ENCODE measurements at places on chromosomes 1 and 21. TPM values are rescaled to one million over a fixed set of nuclear protein-coding genes. Genes with fewer than 3 reads are reported as not detected.

DNA sequence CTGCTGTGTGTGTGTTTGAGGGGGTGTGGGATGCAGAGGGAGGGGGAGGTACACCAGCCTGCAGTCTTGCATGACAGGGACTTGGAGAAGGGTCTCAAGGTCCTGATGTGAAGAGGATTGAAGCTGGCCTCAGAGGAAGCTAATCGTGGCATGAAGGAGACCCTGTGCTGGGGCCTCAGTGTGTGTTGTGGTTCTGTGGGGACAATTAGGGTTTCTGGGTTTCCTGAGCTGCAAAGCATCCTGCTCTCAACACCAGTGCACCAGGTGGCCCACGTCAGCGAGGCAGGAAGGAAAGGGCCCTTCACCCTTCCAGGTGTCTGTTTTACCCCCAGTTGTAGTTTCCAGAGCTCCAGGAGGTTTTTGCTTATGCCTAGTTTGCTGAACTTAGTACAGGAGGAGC is 52.8 kb downstream of the TENT5C start:
- DNase-seq = peak; percentile 68
- no peak overlapping the region for H3K27ac ChIP-seq
- no peaks in the 10 kb centered on the region for H3K36me3 ChIP-seq
- peaks cover 95% of the 10 kb centered on the region for H3K4me1 ChIP-seq

DNA sequence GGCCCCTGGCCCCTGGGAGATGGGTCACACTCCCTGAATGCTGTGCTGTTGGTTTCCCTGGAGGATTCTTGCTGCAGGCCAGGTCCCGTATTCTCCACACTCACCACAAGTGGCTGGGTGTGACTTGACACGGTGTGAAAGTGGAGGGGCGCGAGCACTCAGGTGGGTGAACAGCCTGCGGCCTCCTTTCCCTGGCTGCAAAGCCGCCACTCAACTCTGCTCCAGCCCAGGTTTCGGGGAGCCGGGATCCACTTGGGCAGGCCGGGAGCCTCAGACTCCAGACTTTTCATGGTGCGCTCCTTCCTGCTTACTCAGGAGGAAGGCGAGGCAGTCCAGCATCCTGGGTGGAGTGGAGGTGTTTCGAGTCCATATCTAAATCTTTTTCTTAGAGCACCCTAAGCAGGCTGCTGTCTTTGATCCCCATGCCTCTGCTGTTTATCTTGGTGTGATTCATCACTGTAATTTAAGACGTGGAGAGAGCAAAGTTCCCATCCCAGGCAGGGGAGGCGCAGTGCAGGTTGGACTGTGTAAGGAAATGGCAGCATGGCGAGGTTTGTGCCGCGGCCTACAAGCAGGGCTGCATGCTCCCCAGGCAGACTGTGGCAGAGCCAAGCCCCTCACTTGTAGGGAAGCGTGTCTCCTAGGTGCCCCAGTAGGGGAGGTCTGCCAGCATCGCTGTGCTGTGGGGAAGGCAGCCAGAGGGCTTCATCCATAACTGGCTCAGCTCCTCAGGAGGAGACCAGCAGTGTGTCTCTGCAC is 29.6 kb downstream of the VANGL1 start:
- no peaks in the 10 kb centered on the region for H3K36me3 ChIP-seq
- no peaks in the 10 kb centered on the region for H3K27me3 ChIP-seq
- no peak overlapping the region for H3K27ac ChIP-seq
- H3K4me3 ChIP-seq = no peak overlapping the region
- no peak for DNase-seq
- H3K4me1 ChIP-seq = no peaks in the 10 kb centered on the region

DNA sequence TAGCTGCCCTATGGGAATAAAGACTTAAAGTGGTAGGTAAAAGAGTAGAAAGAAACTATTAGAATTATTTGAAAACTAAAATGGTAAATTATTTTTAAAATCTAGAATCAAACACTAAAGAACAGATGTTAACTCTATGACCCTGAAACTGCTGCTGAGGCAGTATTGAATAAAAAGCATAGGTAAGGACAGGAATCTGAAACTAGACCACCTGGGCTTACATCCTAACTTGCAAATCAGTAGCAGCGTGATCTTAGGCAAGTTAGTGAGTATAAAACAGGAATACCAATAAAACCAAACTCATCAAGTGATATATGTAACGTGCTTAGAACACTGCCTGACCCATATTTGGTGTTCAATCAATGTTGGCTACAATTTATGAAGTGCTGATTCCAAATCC is 257.9 kb downstream of the VAV3 start:
- H3K4me3 ChIP-seq = no peak overlapping the region
- no peaks in the 10 kb centered on the region for H3K36me3 ChIP-seq
- H3K27ac ChIP-seq = no peak overlapping the region
- no peaks in the 10 kb centered on the region for H3K27me3 ChIP-seq

DNA sequence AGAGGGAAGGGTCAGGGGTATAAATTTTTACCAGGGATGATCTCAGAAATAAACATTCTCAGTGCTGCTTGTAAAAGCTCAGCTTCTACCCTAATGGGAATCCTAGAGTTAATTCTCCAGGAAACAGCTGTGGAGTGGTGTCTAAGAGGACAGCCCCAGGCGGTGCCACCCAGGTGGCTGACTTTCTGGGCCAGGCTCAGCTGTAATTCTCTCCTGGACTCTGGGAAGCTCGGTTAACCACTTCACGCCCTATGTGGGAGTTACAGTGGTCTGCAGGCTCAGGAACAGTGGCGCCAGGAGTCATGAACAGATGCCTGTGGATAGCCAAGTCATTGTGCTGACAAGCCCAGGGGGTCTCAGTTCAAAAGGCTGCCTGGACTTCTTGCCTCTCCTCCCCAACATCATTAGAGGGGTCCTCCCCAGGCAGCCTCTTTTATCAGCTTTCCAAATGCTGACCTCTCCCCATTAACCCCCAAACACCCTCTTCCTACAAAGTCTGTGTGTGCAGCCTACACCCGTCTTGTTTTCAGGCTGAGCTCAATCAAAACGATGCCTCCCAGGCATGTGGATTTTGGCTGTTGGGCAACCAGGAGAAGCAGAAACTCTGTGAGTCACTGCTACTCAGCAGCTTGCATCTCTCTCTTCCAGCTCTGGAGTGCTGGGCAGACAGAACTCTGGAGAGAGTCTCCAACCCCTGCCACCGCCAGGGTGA is 1.2 kb downstream of the HHIPL2 start:
- H3K36me3 ChIP-seq = no peaks in the 10 kb centered on the region
- H3K27ac ChIP-seq = no peak overlapping the region
- peaks cover 6% of the 10 kb centered on the region for H3K27me3 ChIP-seq
- no peak overlapping the region for H3K4me3 ChIP-seq
- DNase-seq = no peak

DNA sequence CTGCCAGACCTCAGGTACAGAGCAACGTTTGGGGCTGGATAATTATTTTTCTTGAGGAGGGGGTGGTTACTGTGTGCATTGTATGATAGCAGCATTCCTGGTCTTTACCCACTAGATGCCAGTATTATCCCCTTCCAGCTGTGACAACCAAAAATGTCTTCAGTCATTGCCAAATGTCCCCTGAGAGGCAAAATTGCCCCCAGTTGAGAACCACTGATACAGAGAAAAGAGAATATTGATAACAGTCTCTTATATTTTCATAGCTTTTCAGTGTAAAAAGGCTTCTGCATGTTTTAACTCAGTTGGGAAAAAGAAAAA is 51.8 kb upstream of the SYT14 start:
- no peaks in the 10 kb centered on the region for H3K27me3 ChIP-seq
- H3K27ac ChIP-seq = no peak overlapping the region
- H3K36me3 ChIP-seq = no peaks in the 10 kb centered on the region
- H3K4me3 ChIP-seq = no peak overlapping the region
- no peak for DNase-seq

- DNase-seq = no peak
- peaks cover 69% of the 10 kb centered on the region for H3K4me1 ChIP-seq
- H3K27me3 ChIP-seq = no peaks in the 10 kb centered on the region
Observed at GRCh38 chr1:110785612-110786011, 87.3 kb upstream of the CD53 start.

DNA sequence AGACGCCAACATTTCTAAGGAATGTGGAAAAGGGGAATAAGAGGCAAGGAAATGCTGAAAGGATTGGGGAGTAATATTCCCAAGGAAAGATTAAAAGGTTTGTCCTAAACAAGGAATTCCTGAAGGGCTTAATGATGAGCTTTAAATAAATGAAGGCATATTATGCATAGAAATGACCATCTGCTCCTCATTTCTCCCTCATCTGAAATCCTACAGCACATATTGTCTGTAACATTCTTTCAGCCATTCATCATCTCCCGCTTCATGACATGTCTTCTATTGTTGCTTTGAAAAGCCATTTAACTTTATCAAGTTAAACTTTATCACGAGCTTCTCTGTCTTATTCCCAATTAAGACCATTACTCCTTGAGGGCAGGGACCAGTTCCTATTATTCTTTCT is 608.7 kb upstream of the PLXNA2 start:
- H3K27ac ChIP-seq = no peak overlapping the region
- H3K4me1 ChIP-seq = no peaks in the 10 kb centered on the region
- no peaks in the 10 kb centered on the region for H3K27me3 ChIP-seq
- no peak for DNase-seq
- H3K4me3 ChIP-seq = no peak overlapping the region
- no peaks in the 10 kb centered on the region for H3K36me3 ChIP-seq

- no peaks in the 10 kb centered on the region for H3K27me3 ChIP-seq
- no peaks in the 10 kb centered on the region for H3K36me3 ChIP-seq
- H3K4me1 ChIP-seq = no peaks in the 10 kb centered on the region
- no peak overlapping the region for H3K27ac ChIP-seq
- no peak for DNase-seq
Observed at GRCh38 chr1:171128463-171128862, 37.8 kb downstream of the FMO3 start.

GRCh38 chr1:26788836-26789611 is 1.3 kb downstream of the PIGV start:
- H3K4me1 ChIP-seq = peaks cover 67% of the 10 kb centered on the region
- H3K27ac ChIP-seq = peak overlapping the region; percentile 88
- peak overlapping the region; percentile 92 for H3K4me3 ChIP-seq
- peak; percentile 87 for DNase-seq

DNA sequence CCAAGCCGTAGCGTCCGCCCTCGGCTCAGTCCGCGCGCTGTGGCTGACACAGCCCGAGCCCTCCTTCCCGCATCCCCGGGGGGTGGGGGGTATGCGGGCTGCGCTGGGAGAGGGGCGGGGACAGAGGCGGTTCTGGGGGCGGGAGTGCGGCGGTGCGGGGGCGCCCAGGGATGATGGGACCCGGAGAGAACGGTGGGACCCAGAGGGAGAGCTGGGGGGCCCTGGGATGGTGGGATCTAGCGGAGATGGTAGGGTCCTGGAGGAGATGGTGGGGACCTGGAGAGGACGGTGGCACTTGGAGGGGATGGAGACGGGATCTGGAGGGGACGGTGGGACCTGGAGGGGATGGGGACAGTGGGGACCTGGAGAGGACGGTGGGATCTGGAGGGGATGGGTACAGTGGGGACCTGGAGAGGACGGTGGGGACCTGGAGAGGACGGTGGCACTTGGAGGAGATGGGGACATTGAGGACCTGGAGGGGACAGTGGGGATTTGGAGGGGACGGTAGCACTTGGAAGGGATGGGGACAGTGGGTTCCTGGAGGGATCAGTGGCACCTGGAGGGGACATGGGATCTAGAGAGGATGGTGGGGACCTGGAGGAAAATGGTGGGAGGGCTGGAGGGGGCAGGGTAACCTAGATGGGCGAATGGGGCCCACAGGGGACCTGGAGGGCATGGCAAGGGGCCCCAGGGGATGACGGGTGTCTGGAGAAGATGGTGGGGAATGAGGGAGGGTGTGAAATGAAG is 477 bp downstream of the SNAP47 start:
- no peak for DNase-seq
- H3K27me3 ChIP-seq = no peaks in the 10 kb centered on the region

- H3K36me3 ChIP-seq = no peaks in the 10 kb centered on the region
- H3K27ac ChIP-seq = no peak overlapping the region
- no peaks in the 10 kb centered on the region for H3K27me3 ChIP-seq
- H3K4me1 ChIP-seq = no peaks in the 10 kb centered on the region
Observed at GRCh38 chr1:183379951-183380350, 38.2 kb downstream of the NMNAT2 start.

- H3K27me3 ChIP-seq = peaks cover 4% of the 10 kb centered on the region
- H3K36me3 ChIP-seq = no peaks in the 10 kb centered on the region
- no peak overlapping the region for H3K4me3 ChIP-seq
- H3K4me1 ChIP-seq = no peaks in the 10 kb centered on the region
- DNase-seq = no peak
- no peak overlapping the region for H3K27ac ChIP-seq
Observed at GRCh38 chr1:219813294-219813693, 115.1 kb downstream of the SLC30A10 start.

DNA sequence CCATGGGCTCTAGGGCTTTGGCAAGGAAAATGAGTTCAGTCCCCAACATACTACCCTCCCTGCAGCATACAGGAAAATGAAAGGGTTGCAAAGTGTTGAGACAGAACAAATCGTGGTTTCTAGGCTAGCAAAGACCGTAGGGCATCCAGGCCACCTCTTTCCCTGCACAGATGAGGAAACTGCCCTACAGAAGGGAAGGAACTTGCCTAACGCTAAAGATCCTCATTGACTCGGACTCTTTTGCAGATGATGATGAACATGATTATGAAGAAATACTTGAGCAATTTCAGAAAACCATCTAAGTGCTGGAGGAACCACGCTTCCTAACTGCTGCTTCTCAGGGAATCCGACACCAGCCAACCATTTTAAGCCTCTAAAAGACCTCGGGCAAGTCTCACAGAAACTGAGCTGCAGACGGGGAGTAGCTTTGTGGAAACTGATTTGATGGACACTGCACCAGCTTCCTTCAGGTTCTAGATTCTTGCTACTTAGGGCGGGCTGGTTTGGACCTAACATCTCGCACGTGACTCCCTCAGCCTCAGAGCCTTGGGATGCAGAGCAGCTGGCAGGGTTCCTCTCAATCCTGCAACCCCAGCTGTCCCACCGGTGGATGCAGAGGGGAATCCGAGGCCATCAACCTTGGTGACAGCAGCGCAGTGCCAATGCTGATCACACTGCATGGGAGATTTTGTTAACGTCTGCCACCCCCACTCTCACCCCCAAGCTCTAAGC is 13.4 kb downstream of the THEMIS2 start:
- H3K27me3 ChIP-seq = no peaks in the 10 kb centered on the region
- H3K4me1 ChIP-seq = peaks cover 60% of the 10 kb centered on the region
- no peak overlapping the region for H3K4me3 ChIP-seq
- H3K36me3 ChIP-seq = peaks cover 16% of the 10 kb centered on the region
- peak overlapping the region; percentile 42 for H3K27ac ChIP-seq

GRCh38 chr1:248779350-248779749 is 23.8 kb upstream of the LYPD8 start:
- H3K4me3 ChIP-seq = no peak overlapping the region
- H3K36me3 ChIP-seq = no peaks in the 10 kb centered on the region
- no peaks in the 10 kb centered on the region for H3K4me1 ChIP-seq
- H3K27ac ChIP-seq = no peak overlapping the region
- DNase-seq = no peak

DNA sequence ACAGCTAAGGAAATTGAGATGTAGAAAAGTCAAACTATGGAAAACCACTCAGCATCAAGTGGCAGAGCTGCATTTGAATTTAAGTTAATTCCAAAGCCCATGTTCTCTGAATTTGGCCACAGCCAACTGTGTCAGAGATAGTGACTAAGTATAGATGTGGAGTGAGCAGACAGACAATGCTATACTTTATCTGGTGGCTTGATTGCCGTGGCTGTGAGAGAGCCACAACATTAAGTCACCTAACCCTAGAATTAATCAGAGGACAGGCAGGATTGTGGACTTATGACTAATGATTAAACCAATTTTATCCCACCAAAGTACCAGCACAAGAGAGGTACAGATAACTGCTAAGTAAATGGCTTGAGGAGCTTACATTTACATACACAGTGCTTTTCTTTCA is 209.8 kb downstream of the TPR start:
- DNase-seq = no peak
- no peaks in the 10 kb centered on the region for H3K36me3 ChIP-seq
- H3K4me3 ChIP-seq = no peak overlapping the region

ANGPTL1 gene
- total RNA-seq = not detected

PRELP gene
- not detected for total RNA-seq

ATAD3C gene
- 0.53 TPM for total RNA-seq

A3GALT2 gene
- not detected for total RNA-seq

SSX2IP gene
- total RNA-seq = 10.4 TPM

ANKRD13C gene
- 29.4 TPM for total RNA-seq

GUCA2A gene
- total RNA-seq = not detected

GGPS1 gene
- total RNA-seq = 29.0 TPM
